Skeletal muscle tissue (tissue), 5 donors: ENCODE measurements at places on chromosomes 11 and 22. TPM values are rescaled to one million over a fixed set of nuclear protein-coding genes. Genes with fewer than 3 reads are reported as not detected.

BARX2 gene
- not detected for total RNA-seq

OR52N4 gene
- not detected for total RNA-seq

ART5 gene
- 0.52 TPM for total RNA-seq

EHF gene
- not detected for total RNA-seq

KLHDC7B gene
- total RNA-seq: not detected

RTN4R gene
- 2.6 TPM for total RNA-seq

DCUN1D5 gene
- total RNA-seq: 33.9 TPM

HOATZ gene
- total RNA-seq: not detected

CYB561A3 gene
- 9.9 TPM for total RNA-seq

KIAA1671 gene
- total RNA-seq: 11.5 TPM

LARGE2 gene
- total RNA-seq: not detected

SELENOO gene
- 4.7 TPM for total RNA-seq

DNAJB13 gene
- not detected for total RNA-seq

OR10A2 gene
- total RNA-seq: not detected

KLHL35 gene
- total RNA-seq: 4.7 TPM

HBE1 gene
- total RNA-seq: 84.0 TPM

RGL4 gene
- 0.52 TPM for total RNA-seq

H19 gene
- 27,241 TPM for total RNA-seq

KCNK7 gene
- total RNA-seq: not detected

PTPN5 gene
- not detected for total RNA-seq

OR51I1 gene
- total RNA-seq: 0.52 TPM

OR9G1 gene
- total RNA-seq: not detected

PPP6R3 gene
- 103 TPM for total RNA-seq

CD3D gene
- not detected for total RNA-seq

IFITM1 gene
- total RNA-seq: 13.0 TPM

MS4A4A gene
- 11.5 TPM for total RNA-seq

IGSF9B gene
- total RNA-seq: 4.7 TPM

TIMP3 gene
- total RNA-seq: 64.2 TPM

OR5P2 gene
- total RNA-seq: not detected

ACRV1 gene
- 0.52 TPM for total RNA-seq

MRGPRE gene
- total RNA-seq: not detected

SUSD2 gene
- 0.52 TPM for total RNA-seq

PARVG gene
- 3.1 TPM for total RNA-seq

FBXO3 gene
- 39.1 TPM for total RNA-seq

TENM4 gene
- total RNA-seq: 18.3 TPM

ABCC8 gene
- total RNA-seq: 3.7 TPM
